Activated naive CD4-positive, alpha-beta T cell (primary cell): ENCODE measurements at places on chromosomes 1 and 21.

- DNase-seq = no peak
These were observed 35.5 kb downstream of the COQ8A start for GRCh38 chr1:226975259-226976250.

DNA sequence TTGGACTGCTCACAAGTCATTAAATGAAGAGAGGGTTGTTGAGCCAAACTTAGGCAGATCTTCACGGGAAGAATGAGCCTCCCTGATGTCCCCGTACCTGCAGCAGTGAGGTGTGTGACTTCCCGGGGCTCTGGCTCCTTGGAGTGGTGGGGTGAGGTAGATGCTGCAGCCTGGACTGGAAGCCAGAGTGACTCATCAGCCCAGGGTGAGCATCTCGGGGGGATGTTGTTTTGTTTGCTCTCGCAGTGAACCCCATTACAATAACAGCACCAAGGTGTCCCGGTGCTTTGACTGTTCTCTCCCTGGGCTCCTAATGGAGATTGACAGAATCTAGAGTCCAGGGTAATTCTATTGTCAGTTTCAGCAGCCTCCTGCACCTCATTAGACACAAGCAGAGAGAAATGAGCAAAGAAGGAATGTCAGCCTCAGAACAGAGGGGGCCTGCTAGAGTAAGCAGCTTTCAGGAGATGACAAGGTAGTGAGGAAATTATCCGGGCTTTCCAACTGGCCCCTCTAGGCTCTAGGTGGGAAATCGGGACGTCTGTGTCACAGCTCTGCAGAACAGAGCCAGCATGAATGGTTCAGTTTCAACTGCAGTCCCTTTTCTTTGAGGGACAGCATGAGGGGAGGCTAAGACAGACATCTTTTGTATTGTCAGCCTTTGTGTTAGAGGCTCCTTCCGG is 36.0 kb upstream of the LRRN2 start:
- DNase-seq = no peak

- no peak for DNase-seq
These were observed 32.3 kb downstream of the SAMSN1 start for GRCh38 chr21:14513804-14514203.

GRCh38 chr1:168163670-168164069 is 15.1 kb upstream of the TIPRL start:
- DNase-seq = no peak

GRCh38 chr1:27531959-27532685 is 42.2 kb upstream of the WASF2 start:
- DNase-seq = no peak
